ENCODE measurements at places on chromosomes 11 and 22. TPM values are rescaled to one million over a fixed set of nuclear protein-coding genes. Genes with fewer than 3 reads are reported as not detected.

The IGSF22 gene
- total RNA-seq: 0.16 TPM

- no peak overlapping the region for H3K27ac ChIP-seq
- DNase-seq: no peak
Measured at GRCh38 chr22:30884211-30885000, 84.2 kb downstream of the MORC2 start.

The TMEM191B gene
- total RNA-seq: 0.62 TPM

GRCh38 chr11:100445231-100445735, 241.8 kb upstream of the ARHGAP42 start:
- H3K4me3 ChIP-seq: no peak overlapping the region
- H3K4me1 ChIP-seq: no peaks in the 10 kb centered on the region
- no peak overlapping the region for H3K27ac ChIP-seq
- H3K27me3 ChIP-seq: no peaks in the 10 kb centered on the region
- no peak for DNase-seq

DNA sequence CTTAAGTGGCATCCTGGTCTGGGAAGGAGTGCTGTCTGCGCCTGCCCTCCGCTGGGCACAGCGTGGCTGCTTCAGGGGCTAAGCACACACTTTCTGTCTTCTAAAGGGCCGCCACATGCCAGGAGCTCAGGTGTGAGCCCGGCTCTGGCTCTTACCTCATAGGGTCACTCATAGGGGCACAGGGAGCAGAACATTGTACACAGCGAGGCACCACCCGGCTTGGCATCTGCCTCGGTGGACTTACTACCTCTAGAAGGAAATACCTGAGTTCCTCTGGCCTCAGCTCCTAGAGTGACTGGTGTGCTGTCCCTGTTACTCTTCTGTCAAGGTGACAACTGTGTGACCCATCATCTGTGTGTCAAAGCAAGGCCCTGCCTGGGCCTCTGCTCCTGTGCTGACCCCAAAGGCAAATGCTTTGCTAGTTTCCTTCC, 13.4 kb downstream of the NEAT1 start:
- H3K4me3 ChIP-seq: no peak overlapping the region
- H3K4me1 ChIP-seq: peaks cover 75% of the 10 kb centered on the region
- H3K36me3 ChIP-seq: peaks cover 82% of the 10 kb centered on the region
- H3K27me3 ChIP-seq: no peaks in the 10 kb centered on the region
- no peak overlapping the region for H3K27ac ChIP-seq

The IGLL1 gene
- total RNA-seq: 0.21 TPM

The LRP4 gene
- 0.07 TPM for total RNA-seq

DNA sequence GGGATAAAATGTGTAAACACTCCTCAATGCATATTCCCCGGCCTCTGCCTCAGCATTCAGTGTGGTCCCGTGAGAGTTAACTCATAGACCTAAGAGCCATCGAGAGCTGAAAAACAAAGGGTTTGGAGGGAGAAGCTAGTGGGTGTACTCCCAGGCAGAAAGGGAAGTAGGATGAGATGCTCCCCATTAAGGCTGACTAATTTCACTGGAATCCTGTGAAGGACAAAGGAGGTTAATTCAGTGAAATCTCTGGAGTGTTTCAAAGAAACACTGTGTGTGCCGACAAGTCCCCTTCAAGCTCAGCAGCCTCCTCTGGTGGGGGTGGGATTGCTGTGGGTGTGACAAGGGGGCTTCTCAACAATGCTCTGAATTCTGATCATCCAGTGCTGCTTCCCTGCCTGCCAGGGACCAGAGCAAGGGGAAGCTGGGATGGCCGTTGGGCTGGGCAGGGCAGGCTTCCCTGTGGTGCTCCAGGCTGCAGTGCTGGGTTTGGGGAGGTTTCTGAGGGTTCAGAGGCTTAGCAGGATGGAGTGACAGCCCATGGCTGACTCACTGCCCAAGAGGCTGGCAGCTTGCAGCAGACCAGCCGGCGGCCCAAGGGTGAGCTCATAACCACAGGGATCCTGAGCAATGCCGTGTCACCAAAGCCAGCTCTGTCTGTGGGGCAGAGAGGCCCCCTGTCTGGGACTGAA, 61.4 kb upstream of the BMAL1 start:
- no peak overlapping the region for H3K27ac ChIP-seq
- H3K4me1 ChIP-seq: no peaks in the 10 kb centered on the region
- DNase-seq: no peak
- H3K4me3 ChIP-seq: no peak overlapping the region
- H3K36me3 ChIP-seq: no peaks in the 10 kb centered on the region
- peaks cover 9% of the 10 kb centered on the region for H3K27me3 ChIP-seq

The CARNS1 gene
- 0.68 TPM for total RNA-seq

DNA sequence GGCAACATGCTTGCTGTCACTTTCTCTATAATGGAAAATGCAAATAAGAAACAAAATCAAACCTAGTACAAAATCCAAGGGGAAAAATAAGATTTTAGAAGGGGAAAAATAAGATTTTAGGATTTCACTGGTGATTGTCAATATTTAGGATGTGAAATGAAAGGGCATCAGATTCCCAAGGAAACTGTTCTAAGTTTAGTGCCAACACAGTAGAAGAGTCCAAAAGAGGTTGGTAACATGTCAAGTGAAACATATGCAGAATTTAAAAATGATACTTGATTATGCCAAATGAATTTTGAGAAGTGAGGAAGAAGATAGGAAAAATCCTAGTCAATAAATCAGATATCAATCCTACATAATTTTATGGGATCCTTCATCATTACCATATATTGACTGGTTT, 45.7 kb upstream of the ARL14EP start:
- H3K4me3 ChIP-seq: no peak overlapping the region
- peaks cover 8% of the 10 kb centered on the region for H3K4me1 ChIP-seq
- no peaks in the 10 kb centered on the region for H3K27me3 ChIP-seq
- no peak for DNase-seq
- no peak overlapping the region for H3K27ac ChIP-seq

The LDHAL6A gene
- not detected for total RNA-seq

The INPP5J gene
- 0.18 TPM for total RNA-seq

The EHF gene
- total RNA-seq: not detected

The KDM4D gene
- 0.84 TPM for total RNA-seq

GRCh38 chr22:31250740-31251600, 38.9 kb downstream of the LIMK2 start:
- H3K27ac ChIP-seq: no peak overlapping the region
- no peak for DNase-seq
- peaks cover 20% of the 10 kb centered on the region for H3K4me1 ChIP-seq
- no peaks in the 10 kb centered on the region for H3K36me3 ChIP-seq

GRCh38 chr22:25114369-25115362, 85.0 kb upstream of the CRYBB3 start:
- H3K4me1 ChIP-seq: peaks cover 15% of the 10 kb centered on the region
- no peaks in the 10 kb centered on the region for H3K36me3 ChIP-seq
- H3K4me3 ChIP-seq: no peak overlapping the region
- no peak for DNase-seq
- no peak overlapping the region for H3K27ac ChIP-seq
- no peaks in the 10 kb centered on the region for H3K27me3 ChIP-seq

The MRGPRF gene
- total RNA-seq: not detected

The DCHS1 gene
- 0.51 TPM for total RNA-seq

GRCh38 chr11:28269586-28269985, 161.4 kb downstream of the METTL15 start:
- peaks cover 15% of the 10 kb centered on the region for H3K36me3 ChIP-seq
- H3K4me3 ChIP-seq: no peak overlapping the region
- no peaks in the 10 kb centered on the region for H3K27me3 ChIP-seq
- H3K27ac ChIP-seq: no peak overlapping the region
- H3K4me1 ChIP-seq: no peaks in the 10 kb centered on the region

The HORMAD2 gene
- 0.53 TPM for total RNA-seq

GRCh38 chr11:46944356-46945075, 8.0 kb downstream of the CSTPP1 start:
- H3K27ac ChIP-seq: no peak overlapping the region
- H3K27me3 ChIP-seq: no peaks in the 10 kb centered on the region
- no peaks in the 10 kb centered on the region for H3K36me3 ChIP-seq
- no peak overlapping the region for H3K4me3 ChIP-seq
- H3K4me1 ChIP-seq: no peaks in the 10 kb centered on the region
- no peak for DNase-seq
